ENCODE measurements at places on chromosomes 7 and 10.

DNA sequence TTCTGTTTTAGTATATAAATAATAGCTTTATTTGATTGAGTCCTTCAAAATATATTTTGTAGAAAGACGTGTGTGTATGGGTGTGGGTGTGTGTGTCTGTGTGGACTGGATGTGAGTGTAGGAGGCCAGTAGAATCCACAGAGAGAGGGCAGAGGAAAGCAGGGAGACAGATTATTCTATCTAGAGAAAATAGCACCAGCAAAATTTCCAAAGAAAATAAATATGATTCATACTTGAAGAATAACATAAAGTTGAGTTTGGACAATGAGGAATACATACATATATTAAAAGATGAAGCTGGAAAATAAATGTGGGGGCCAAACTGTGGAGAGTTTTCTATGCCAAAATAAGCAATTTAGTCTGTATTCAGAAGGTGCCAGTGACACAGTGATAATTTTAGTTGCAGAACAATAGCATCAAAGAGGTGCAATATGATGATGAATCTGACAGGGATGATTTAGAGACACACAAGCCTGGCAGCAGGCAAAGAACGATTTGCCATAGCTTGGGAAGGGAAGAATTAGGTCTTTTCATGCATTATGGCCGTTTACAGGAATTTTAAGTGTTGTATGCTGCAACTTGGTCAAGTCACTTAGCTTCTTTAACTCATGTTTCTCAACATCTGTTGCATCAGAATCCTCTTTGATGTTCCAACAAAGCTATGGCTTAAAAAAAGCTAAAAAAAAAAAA, 121.3 kb downstream of the SEMA3A start:
- DNase-seq: no peak

DNA sequence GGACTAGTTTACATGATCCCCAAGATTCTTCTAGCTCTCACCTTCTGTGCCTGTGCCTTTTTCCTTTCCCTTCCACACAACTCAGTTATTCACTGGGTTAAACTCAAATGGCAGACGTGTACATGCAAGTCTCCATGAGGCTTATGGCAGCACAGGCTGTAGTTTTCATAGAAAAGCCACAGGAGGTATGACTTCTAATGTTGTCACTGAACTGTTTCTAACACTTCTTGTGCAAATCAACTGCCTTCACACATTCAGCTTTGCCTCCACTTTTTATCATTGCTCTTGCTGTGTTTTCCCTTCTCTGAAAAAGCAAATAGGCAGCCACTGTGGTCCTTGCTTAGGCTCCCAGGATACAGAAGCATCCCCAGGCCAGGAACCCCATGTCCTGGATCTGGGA, 5.3 kb upstream of the GIMAP5 start:
- no peak for DNase-seq

GRCh38 chr10:15796098-15796759, 64.1 kb downstream of the MINDY3 start:
- no peak for DNase-seq

GRCh38 chr10:57049096-57049495, 688.0 kb upstream of the ZWINT start:
- no peak for DNase-seq

DNA sequence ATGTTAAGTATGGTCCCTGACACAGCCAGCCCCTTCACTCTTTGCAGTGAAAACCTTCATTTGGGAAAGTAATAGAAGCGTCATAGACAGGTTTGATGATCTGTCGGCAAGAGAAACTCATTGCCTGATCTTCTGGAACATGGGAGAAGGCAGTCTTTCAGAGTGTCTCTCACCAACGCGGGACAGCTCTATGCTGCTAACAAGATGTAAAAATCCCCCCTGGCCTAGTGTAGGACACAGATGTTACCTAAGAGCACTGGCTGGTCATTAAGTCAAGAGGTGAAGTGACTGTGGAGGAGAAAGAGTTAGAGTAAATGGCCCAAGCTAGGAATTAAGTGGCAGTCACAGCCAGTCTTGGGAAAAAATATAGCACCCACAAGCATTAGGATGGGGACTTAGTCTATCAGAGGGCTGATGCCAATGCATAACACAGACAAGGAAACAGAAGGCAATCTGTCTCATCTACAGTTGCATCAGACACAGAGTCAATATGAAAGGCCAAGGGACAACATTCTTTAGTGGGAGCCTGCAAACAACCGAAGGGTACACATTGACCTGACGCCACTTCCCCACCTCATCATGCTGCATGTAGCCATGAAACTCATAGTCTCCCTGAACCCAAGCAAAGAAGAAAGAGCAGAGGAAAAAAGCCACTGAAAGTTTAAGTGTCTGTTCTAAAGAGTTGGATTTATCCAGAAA, 69.5 kb downstream of the SORCS1 start:
- no peak for DNase-seq

GRCh38 chr7:112206991-112207592, 597 bp downstream of the ZNF277 start:
- DNase-seq: no peak

GRCh38 chr10:126135941-126136595, 239.7 kb downstream of the FANK1 start:
- no peak for DNase-seq

- DNase-seq: no peak
Measured at GRCh38 chr7:77866370-77866769, 67.8 kb downstream of the PHTF2 start.

DNA sequence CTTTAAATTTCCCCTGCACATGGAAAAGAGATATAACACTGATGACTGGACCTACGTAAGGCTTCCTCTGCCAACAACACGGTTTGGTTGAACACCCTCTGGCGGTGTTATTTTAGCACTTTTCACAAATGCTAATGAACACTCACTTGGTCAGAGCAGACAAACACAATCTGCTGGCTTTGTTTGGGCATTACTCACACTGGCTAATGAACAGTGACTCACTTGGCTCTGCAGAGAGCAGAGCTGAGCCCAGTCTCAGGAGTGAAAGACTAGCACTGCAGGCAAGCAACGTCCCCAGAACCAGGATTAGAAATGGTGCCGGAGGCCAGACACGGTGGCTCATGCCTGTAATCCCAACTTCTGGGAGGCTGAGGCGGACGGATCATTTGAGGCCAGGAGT, 430.8 kb downstream of the PLXNA4 start:
- DNase-seq: no peak

- DNase-seq: no peak
Measured at GRCh38 chr7:49112222-49112621, 187.9 kb downstream of the CDC14C start.

DNA sequence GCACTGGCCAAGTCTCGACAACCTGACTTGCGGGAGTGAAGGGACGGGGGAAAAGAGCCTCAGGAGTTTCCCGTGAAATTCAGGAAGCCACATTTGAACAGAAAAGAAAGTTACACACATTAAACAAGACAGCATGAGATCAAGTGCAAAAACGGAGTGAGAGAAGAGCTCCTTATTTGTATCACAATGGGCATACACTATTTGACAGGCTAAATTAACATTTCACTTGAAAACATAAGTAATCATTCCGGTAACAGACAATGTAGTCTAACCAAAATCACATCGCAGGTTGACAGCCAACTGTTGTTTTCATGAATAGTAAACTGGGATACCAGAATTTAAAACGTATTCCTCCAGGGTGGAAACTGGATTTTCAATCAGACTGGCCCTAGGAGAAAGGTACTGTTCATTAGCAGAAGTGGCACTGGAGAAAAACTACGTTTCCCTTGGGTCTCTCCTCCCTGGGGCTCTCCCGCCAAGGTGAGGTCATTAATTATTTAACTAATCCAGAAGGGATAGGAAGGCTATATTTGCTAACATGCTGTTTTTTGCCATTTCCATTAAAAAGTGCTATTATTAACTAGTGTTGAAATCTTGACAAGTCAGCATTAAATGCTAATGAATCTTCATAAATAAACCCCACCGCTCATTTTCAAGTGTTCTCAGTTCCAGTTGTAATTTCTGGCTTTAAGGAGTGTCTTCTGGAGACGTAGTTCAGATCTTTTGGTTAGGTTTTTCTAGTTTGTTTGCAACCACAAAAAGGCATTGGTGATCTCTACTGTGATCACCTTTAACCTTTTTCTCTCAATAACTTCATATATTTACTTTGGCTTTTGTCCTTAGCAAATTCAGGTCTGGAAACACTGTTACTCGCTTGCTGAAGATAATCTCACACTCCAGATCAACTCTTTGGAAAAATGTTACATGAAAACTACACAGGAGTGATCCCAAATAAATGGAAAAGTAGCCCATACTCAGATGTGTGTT, 25.1 kb downstream of the RHEB start:
- no peak for DNase-seq

DNA sequence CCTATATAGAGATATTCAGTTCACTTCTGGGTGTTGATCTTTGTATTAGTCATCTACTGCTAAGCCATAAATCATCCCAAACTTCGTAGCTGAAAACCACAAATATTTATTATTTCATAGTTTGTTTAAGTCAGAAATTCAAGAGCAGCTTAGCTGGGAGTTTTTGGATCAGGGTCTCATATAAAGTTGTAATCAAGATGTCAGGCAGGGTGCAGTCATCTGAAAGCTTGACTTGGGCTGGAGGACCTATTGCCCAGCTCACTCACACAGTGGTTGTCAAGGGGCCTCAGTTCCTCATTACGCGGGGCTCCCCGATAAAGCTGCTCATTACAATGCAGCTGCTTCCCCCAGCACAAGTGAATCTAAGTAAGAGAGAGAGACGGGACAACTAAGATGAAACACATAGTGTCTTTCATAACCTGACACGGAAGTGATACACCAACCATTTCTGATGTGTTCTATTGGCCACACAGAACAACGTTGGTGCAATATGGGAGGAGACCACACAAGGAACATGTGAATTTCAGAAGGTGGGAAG, 15.7 kb downstream of the PPP1R3C start:
- no peak for DNase-seq

- DNase-seq: no peak
Measured at GRCh38 chr10:78342827-78343653, 309.4 kb downstream of the RPS24 start.
